Left kidney (tissue), 8 donors: ENCODE measurements at places on chromosomes 4 and X.

DNA sequence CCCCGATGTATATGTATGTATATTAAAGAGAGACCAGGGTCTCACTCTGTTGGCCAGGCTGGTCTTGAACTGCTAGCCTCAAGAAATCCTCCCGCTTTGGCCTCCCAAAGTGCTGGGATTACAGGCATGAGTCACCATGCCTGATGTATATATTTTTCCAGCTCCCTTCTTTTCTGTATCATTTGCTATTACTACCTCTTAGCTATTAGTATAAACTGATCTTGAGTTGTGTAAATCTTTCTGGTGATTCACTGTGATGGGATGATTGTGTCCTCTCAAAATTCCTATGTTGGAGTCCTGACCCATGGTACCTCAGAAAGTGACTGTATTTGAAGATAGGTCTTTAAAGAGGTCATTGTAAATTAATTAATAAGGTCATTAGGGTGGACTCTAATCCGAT is 53.1 kb downstream of the HPRT1 start:
- no peak for DNase-seq

DNA sequence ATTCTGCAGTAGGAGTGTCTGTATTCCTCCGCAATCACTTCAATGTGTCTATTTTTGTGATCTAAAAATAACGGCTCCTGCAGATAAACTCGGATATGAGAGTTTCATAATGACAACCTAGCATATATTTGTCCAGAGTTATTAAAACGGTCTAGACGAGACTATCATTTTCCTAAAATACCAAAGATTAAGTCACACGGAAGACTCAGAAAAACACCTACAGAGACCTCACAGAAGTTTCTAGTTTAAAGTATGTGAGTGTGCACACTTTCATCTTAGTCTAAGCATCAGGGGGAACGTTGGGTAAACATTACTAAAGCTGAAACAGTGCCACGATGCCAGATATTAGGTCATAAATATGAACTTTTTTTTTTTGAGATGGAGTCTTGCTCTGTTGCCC is 156.9 kb downstream of the AFAP1 start:
- DNase-seq, result no peak

DNA sequence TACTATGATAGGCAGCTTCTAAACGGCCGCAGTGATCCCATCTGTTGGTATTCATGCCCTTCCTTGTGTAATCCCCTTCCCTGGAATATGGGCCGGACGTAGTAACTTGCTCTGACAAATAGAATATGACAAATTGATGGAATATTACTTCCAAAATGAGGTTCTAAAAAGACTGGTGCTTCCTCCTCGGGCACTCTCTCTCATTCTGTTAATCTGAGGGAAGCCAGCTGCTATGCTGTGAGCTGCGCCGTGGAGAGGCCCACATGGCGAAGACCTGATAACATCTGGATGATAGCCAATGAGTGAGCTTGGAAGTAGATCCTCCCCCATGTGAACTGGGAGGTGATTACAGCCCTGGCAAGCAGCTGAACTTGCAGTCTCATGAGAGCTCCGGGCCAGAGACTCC is 27.2 kb upstream of the SLC25A4 start:
- peak; percentile 84 for DNase-seq

GRCh38 chrX:144042271-144042670 is 158.4 kb downstream of the UBE2NL start:
- no peak for DNase-seq

GRCh38 chr4:1380368-1381151 is 25.7 kb downstream of the NKX1-1 start:
- no peak for DNase-seq

DNA sequence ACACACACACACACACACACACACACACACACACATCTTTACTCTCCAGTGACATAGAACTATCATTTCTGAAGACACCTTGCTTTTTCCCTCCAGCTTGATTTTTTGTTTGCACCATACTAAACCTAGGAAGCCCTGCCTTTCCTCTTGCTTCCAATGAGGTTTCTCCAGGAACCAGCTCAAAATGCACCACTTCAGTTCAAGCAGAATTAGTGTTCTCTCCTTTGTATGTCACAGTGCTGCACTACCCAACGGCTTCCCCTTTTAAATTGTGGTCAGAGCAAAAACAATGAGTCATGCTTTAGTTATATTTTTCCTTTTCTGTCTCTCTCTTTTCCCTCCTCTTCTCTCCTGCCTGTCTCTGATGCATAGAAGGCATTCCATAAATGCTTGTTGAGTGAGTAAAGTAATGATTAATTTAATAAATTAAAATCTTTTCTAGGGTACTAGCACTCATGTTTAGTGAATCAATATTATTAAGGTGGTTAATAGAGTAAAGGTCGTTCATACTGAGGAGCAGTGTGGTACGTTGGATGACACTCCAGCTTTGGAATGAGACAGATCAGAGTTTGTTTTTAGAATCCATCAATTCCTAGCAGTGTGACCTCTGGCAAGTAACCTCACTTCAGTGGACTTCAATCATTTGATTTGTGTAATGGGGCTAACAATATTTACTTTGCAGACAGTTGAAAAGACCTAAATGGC is 5.9 kb downstream of the RTL3 start:
- no peak for DNase-seq

DNA sequence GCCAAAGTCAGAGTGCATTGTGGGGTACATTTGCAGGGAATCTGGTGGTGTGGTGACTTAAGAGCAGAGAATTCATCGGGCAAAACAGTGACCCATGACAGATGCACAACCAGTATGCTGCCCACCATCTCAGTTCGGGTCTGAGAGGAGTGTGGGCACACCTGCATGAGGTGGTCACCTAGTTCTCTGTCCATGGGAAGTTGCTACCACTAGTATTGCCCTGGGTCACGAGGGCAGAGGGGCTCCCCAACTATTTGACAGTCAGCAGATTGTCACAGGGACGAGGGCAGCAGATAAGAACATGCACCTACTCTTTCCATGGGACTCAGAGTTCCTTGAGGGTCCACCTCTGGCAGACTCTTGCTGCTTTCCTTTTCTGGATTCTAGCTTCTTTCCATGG is 305.2 kb upstream of the MAOA start:
- no peak for DNase-seq

DNA sequence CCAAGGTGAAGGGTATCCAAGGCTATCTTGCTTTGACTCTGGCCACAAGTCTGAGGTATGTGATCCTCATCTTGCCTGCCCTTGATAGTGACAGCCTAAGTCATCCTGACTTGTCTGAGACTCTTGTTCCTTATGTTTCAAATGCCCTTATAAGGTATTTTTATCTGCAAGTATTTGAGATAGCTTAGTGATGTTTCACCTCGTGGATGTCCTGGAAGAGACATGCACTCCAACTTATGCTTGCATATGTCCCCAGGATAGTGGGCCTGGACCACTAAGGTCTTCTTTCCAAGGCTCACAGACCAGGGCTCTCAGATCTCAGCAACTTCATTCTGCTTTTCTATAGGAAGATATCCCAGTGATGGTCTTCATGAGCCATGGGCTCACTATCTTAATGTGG is 120.5 kb upstream of the WDR1 start:
- DNase-seq, result no peak

GRCh38 chr4:6591313-6591712 is 16.3 kb downstream of the MAN2B2 start:
- no peak for DNase-seq
